ENCODE measurements at places on chromosomes 7 and 10. TPM values are rescaled to one million over a fixed set of nuclear protein-coding genes. Genes with fewer than 3 reads are reported as not detected.

DNA sequence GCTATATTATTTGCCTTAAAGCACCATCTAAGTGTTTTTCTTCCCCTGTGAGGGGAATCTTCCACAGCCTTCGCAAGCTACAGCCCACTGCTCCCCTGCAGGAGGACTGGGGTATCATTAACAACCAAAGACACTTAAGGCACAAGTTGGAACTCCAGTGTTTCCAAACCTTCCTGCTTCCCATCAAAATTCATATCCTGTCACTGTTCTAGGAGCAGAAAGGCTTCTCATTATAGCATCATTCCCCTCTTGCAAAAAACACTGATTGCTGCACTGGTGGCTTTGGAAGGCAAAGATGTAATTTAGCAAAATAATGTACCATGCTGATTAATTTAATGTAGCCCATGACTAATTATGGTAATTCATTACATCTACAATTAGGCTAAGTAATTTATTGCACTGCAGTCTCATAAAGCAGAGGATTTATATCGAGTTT is 207.2 kb downstream of the SKAP2 start:
- DNase-seq = no peak

DNA sequence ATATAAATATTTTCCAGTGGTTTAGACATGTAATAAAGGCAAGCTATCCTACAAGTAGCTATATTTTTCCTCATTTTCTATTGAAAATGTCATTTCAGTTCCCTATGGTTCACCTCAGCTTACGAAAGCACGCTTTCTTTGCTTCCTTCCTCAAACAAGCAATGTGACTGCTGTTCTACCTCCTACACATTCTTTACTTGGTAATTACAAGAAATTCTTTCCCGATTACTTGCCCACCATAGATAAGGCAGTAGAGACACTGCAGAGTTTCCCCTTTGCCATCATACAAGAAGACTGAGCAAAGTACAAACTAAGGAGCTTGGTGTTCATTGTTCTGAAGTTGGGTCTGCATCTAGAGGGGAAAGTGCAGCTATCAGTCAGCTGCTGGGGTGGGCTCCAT is 249.4 kb downstream of the CRPPA start:
- DNase-seq = no peak

DNA sequence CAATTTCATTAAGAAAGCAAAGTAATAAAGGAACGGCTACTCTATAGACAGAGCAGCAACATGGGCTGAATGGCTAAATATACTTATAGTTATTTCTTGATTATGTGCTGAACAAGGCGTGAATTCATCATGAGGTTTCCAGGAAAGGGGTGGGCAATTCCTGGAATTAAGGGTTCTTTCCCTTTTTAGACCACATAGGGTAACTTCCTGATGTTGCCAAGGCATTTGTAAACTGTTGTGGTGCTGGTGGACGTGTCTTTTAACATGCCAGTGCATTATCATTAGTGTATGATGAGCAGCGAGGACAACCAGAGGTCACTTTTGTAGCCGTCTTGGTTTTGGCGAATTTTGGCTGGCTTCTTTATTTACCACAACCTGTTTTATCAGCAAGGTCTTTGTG is 28.5 kb upstream of the ZMYND11 start:
- DNase-seq = no peak

GRCh38 chr7:117051808-117052207 is 98.5 kb downstream of the ST7 start:
- no peak for DNase-seq

Gene HYAL4
- not detected for total RNA-seq

Measured in B cell (primary cell).